ENCODE measurements at places on chromosomes 3 and 15. TPM values are rescaled to one million over a fixed set of nuclear protein-coding genes. Genes with fewer than 3 reads are reported as not detected.

- DNase-seq, result no peak
Observed at GRCh38 chr3:195123281-195123691, 147.7 kb downstream of the XXYLT1 start.

GRCh38 chr15:57205996-57206395 is 170.3 kb upstream of the CGNL1 start:
- no peak for DNase-seq

DNA sequence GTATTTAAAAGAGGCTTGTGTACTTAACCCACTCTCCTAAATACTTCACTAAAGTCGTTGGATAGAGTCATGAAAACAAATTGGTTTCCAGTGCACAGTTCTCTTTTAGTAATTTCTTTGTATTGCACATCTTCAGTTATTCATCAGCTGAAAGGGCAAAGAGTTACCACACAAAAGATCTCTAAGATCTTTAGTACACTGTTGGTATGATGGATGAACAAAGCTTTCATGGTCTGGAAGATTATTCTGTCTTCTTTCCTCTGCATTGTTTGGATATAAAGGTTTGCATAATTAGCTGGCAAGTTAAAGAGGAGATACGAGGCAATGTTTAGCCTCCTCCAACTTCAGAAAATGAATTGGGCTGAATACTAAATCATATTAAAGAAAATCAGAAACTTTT is 40.5 kb downstream of the BCHE start:
- DNase-seq, result no peak

- no peak for DNase-seq
Observed at GRCh38 chr15:41809121-41809520, 18.8 kb upstream of the JMJD7 start.

DNA sequence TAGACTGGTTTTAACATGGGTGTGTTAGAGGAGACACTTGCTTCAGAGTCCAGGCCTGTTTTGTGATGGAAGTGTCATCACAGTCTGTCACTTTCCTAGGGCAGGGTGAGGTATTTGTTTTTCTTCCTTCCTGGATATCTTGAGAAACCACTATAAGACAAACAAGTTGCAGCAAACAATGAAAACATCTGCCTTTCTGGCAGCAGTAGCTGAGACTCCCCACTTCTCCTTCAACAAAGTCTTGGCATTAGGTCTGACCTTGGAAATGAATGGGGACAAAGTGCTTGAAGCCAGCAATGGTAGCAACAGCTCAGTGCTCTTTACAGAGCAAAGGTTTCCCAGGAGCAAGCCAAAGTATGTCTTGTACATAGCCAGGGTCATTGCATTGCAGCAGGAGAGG is 64.6 kb downstream of the CD200 start:
- DNase-seq, result no peak

DNA sequence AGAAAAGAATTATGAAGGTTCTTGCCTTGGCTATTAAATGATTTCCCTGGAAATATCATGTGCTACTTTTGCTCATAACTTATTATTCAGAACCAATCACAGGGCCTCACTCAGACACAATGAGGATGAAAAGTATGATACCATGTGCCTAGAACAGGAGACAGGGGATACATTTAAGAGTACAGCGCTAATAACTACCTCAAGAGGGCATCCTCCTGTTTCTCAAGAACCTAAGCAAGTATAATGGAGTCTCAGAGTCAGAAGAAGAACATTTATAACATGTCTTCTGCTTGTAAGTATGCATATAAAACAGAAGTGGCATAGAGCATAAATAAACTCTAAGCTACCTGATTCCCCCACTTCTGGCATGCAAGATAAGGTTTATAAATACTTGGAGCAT is 125.4 kb upstream of the MME start:
- no peak for DNase-seq

- no peak for DNase-seq
Observed at GRCh38 chr15:98442379-98442833, 205.9 kb upstream of the IGF1R start.

DNA sequence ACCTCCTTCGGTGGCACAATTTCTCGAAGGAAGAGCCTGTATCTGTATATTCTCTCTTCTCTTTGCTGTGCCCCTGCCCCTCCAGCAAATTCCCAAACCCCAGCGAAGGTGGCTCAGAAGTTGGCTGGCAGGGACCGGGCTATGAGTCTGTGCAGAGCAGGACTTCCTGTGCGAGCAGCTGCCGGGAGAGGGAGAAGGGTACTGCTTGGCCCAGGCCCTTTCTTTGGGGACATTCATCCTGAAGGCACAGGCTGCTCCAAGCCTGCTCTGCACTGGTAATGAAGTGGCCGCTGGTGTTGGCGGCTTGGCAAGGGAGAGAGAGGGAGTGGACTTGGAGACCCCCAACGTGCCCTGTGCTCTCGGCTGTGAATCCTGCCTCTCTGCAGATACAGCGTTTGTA is 1.5 kb downstream of the SLC6A11 start:
- no peak for DNase-seq

- DNase-seq, result no peak
Observed at GRCh38 chr15:68113273-68113672, 59.2 kb downstream of the PIAS1 start.

GRCh38 chr15:60483042-60483441 is 4.1 kb upstream of the ICE2 start:
- no peak for DNase-seq

- no peak for DNase-seq
Observed at GRCh38 chr15:65383456-65383855, 5.7 kb upstream of the IGDCC3 start.

DNA sequence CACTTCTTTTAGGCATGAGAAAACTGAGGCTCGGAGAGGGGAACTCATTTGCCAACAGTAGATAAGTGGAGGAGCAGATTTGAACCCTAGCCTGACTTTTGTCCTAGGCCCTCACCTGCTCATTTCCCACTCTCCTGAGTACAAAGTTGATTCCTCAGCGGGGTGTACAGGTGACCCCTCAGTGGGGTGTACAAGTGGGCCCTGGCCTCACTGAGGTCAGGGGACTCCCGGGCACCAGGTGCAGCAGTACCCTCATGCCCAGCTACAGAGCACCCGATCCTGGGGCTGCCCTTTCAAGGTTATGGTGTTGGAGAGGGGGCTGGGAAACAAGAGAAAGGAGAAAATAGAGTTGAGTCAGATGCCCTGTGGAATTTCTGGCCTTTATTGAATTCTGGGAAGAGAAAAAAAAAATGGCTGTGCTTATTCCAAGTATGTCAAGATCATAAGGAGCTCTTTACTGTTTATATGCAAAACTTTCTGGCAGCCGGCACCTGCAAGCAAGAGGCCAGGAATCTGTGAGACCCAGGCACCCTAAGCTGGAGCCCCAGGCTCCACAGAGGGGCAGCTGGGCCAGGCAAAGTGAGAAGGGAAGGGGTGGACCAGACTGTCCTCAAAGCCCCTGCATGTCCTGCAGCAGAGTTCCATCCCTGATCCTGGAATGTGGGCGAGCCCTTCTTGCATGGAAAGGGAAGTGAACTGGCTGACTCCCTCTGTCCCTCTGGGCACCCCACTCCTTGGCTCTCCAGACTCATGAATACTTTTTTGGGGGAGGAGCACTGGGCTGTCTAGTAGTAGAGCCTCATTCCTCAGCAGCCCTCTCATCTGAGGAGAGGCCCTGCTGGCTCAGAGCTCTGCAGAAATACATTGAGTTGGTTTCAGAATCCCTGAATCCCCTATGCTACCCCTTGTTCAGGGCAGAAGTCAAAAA is 43.1 kb downstream of the AMOTL2 start:
- no peak for DNase-seq

GRCh38 chr3:3707858-3708768 is 91.1 kb upstream of the LRRN1 start:
- DNase-seq, result no peak

- DNase-seq, result no peak
Observed at GRCh38 chr3:5093731-5094130, 28.4 kb upstream of the ARL8B start.

DNA sequence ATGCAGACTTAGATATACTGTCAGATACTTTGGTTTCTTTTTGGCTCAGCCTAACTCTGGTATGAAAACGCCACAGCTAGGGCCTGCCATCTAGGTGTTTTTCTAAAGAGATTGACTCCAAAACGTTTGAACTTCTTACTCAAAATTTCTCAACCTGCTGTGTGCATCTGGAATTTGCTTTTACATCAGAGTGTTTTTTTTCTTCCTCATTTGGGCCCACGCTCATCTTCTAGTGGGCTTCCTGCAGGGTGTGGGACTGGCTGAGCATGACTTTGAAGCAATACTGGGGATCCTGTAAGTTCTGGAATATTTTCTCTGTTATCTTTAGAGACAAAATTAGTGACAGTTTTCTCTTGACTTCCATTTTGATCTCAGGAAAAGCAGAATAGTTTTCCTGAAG is 117.8 kb downstream of the NR1D2 start:
- DNase-seq, result no peak

GRCh38 chr3:37510755-37511154 is 336.4 kb upstream of the LRRFIP2 start:
- DNase-seq, result no peak

GRCh38 chr3:128674161-128674784 is 23.7 kb upstream of the RPN1 start:
- DNase-seq, result no peak

DNA sequence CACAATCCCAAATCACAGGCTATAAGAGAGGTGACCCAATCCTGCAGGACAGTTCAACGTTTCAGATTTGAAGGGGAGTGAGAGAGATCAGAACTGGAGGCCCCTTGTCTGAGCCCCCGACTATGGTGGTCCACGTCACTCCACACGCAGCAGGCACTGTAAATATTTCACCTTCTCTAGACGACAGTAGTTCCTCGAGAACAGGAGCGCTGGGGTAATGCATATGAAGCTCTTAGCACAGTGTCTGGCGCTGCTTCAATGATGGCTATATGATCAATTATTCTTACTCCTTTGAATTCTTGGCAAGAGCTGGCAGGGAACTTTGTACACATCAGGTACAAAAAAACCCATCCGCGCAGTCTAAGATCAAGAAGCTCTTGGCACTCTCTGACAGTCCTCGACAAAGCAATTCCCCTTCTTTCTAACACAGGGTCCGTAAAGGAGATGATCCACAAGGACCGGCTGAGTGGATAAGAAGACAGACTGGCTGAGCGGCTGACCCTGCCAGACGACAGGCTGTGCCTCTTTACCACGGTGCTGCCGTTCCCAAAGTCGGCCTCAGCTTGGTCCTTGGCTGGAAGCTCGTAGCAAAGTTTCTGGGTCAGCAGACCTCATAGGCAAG is 522 bp upstream of the NRROS start:
- no peak for DNase-seq

DNA sequence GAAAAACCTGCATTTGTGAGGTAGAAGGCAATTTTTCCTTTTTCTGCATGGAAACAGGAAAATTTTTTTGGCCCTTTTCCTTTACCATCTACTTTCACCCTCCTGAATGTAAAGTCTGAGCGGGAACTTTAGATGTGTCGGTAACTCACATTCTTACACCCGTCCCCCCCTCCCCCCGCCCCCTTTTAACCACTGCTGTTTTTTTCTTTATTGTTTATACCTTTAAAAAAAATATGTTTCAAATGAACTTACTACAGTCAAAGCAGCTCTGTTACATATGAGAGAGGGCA is 487 bp upstream of the HES1 start:
- no peak for DNase-seq

DNA sequence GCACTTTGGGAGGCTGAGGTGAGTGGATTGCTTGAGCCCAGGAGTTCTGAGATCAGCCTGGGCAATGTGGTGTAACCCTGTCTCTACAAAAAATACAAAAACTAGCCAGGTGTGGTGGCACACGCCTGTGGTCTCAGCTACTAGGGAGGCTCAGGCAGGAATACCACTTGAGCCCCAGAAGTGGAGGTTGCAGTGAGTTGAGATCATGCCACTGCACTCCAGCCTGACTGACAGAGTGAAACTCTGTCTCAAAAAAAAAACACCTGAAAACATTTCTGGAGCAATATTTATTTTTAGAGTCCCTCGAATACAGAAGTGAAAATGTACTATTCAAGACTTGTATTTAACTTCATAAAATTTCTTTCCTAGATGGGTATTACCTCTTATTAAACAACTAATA is 4.6 kb downstream of the SPCS1 start:
- DNase-seq, result no peak

DNA sequence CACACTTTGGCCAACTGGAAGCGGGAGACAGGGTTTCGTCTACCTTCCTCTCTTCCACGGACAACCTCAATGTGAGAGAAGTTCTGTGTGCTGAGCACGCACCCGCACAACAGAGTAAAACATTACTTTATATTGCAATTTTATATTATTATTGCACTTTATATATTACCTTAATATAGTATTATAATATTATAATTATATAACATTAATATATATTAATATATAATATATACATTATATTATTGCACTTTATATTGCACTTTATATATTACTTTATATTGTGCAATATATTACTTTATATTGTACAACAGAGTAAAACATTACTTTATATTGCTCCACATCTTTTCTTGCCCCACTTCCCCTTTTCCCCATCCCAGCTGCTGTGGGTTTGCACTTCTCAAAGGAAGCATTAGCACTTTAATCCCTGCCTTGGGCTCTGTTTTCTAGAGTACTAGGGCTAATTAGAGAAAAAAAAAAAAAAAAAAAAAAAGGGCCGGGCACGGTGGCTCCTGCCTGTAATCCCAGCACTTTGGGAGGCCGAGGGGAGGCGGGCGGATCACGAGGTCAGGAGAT is 76.4 kb upstream of the SLC4A7 start:
- DNase-seq, result no peak

GRCh38 chr3:140277886-140278285 is 342.9 kb downstream of the CLSTN2 start:
- DNase-seq, result no peak

DNA sequence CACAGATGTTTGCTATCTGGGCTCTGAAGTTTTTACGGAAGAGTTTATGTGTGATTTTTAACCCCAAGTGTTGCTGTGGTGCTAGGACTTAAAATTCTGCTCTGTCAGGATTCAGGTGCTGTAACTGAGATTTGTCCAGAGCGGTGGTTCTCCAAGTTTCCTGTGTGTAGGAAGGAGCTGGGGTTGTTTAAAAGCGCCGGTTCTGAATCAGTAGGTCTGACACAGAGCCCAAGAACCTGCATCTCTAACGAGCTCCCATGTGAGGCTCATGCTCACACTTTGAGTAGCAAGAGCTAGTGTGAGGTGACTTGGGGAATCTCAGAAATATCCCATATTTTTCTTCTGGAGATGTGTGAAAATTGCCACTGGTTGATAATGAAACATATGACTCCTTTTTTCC is 325.5 kb downstream of the SATB1 start:
- DNase-seq, result no peak

GRCh38 chr15:78003539-78004008 is 73.9 kb downstream of the TBC1D2B start:
- DNase-seq, result no peak

DNA sequence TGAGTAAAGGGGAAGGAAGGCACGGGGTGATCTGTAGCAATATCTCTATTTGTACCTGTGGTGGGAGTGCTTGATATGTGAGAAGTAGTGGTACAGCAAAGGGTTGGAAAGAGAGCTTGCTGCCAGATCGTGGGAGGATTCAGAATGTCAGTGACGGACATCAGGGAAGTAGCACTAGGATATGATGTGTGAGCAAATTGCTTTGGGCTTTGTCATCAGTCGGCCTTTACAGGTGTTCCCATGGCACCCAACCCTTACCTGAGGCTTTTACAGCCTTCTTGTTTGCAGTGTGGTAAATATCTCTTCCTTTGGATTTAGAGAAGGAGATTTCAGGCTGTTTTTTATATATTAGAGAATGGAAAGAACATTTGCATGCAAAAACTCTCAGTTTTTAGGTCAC is 29.8 kb downstream of the IL1RAP start:
- DNase-seq, result no peak

Gene ATP2B2
- 0.14 TPM for total RNA-seq

Gene CCDC14
- total RNA-seq, result 12.0 TPM

Gene CELSR3
- total RNA-seq, result 0.20 TPM

Gene MKRN3
- total RNA-seq, result 1.5 TPM

Gene IGDCC3
- total RNA-seq, result not detected

Gene ECE2
- 6.6 TPM for total RNA-seq

Gene MUSTN1
- total RNA-seq, result 12.7 TPM

Data from right cardiac atrium (tissue), 5 donors.